GM12891 (cell line): ENCODE measurements at places on chromosomes 2 and 18.

GRCh38 chr2:159106109-159106508 is 137.7 kb downstream of the TANC1 start:
- no peak for DNase-seq

- DNase-seq = no peak
Observed at GRCh38 chr2:66888791-66889631, 454.1 kb downstream of the MEIS1 start.

DNA sequence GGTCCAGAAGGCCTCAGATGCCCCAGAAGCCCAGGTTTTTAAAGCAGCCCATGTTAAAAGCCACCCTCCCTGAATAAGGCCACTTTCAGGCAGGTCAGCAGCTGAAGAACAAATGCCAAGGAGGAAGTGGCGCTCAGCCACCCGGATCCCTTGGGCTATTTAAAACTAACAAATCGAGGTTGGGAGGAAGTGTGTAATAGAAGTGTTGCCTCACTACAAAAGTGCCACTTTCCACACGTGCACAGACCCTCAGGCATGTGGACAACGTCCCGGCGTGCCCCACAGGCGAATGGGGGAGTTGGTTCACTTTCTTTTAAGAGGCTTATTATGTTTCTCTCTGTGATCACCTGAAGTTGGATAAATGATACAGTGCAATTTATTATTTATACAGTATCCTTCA is 173.8 kb upstream of the SALL3 start:
- DNase-seq = no peak

DNA sequence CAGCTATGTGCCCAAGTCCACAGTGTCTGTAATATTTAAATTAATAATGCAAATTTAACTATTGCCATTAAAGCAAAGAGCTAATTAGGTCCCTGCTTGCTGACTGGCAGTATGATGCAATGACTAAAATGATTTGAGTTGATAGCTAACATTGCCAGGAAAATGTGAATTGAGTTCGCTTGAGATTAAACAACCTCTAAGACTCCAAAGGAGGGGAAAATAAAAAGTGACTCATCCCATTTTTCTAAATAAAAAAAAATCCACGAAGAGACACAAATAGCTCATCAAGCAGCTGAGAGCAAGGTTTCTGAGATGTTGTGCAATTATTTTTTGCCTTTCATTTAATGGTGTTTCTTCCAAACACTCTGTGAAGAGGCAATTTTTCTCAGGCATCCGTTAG is 413.0 kb downstream of the MTX2 start:
- DNase-seq = no peak

DNA sequence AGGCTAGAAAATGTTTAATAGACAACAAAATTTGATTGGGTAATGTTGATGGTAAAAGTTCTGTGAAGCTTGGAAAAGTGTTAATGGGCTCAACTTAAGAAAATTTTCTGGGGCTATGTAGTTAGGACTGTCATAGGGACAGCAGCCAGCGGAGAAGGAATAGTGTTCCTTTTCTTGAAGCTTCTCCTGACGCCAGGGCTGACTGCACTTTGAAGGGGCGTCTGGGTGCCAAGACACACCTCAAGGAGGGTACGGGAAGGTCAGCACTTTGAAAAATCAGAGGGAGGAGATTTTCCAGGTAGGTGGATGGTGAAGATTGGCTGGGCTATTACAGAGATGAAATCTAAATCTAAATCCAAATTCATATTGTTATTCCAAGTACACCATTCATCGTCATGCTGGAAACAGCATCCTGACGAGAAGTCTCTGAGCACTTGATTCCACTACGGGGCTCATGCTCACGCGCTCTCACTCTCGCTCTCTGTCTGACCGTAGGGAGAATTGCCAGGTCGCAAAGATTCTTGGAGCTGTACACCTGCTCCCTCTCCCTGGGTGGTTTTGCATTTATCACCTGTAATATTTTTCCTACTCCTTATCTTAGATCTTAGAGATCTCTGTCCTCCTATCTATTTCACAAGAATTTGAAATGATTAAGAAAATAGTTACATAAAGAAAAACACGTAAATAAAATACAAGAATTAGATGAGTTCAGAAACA is 91.0 kb downstream of the ITGB1BP1 start:
- no peak for DNase-seq

DNA sequence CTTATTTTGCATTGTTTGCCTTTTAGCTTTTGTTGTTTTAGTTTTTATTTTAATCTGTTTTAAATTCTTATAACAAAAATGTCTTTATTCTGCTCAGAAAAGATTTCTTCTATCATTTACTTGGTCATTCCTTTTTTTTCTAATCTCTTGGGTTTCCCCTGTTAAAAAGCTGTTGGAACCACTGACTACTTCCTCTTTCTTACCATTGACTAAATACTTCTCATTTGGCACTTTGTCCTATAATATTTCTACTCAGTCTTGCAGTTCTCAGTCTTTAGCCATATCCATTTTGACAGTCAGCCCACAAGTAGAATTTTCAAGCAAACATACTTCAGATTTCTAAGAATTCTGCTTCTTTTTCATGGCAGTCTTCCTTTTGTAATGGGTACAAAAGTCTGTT is 567.2 kb downstream of the SATB2 start:
- no peak for DNase-seq

DNA sequence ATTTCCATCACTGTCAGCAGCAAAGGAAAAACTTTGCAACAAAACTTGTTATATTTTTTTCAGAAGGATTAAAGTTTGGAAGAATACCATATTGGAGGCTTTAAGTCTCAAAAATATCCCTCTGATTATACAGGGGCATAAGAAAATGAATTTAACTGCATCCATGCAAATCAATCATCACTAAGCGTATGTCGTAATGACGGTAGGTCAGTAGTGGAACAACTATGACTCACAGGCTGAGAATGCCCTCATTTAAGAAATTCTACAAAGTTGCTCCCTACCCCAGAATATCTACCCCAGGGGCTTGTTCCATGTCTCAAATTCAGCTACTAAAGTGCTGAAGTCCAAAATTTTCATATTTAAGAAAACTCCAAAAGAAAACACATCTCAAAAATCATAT is 12.5 kb upstream of the NAB1 start:
- DNase-seq = no peak

DNA sequence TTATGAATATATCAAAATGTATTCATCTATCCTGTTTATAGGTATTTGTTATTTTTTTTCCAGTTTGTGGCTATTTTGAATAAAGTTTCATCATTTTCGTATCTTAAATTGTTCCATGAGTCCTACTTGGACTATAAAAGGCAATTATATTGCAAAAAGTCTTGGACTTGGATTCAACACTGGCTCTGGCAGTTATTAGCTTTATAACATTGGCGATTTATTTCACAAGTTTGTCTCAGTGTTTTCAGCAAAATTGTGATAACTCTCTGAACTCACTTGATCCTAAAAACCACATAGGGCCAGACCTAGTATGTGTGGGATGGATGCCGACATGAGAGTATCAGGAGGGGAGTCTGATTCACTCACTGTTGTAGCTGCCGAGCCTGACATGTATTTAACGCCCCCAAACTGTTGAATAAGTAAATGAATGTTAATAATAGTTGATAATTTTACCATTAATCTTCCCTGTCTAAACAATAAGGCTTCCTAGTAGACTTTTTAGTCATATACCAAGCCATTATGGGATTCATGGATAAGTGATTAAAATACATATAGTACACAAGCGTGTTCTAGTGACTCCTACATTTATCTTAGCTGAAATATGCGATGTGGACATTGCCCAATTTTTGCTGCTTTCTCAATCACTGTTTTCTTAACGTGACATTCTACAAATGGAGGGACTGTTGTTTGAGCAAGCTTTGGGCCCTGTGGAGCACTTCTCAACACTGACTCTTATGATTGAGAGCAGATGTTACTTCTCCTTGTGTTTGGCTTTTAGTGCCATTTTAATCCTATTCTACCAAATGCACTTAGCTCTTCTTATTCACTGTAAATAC is 907.6 kb downstream of the EPHA4 start:
- DNase-seq = no peak

- DNase-seq = no peak
Observed at GRCh38 chr2:127185705-127186104, 34.4 kb downstream of the CYP27C1 start.

DNA sequence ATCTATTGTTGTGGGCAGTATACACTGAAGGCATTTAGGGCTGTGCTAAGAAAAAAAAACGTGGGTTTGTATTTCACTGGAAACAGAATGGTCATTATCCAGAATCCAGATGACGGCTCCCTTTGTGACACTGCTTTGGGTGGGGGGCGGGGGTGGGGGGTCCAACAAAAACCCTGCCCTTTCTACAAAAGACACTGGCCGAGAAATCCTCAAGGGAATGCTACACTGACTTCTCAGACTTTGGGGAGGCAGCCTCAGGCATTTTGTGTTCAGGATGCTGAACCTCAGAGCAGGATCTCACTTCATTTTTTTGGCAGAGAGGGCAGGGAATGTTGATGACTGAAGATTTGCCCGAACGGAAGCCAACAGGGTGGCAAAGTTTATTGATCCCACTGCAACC is 417.1 kb downstream of the HRH4 start:
- no peak for DNase-seq

DNA sequence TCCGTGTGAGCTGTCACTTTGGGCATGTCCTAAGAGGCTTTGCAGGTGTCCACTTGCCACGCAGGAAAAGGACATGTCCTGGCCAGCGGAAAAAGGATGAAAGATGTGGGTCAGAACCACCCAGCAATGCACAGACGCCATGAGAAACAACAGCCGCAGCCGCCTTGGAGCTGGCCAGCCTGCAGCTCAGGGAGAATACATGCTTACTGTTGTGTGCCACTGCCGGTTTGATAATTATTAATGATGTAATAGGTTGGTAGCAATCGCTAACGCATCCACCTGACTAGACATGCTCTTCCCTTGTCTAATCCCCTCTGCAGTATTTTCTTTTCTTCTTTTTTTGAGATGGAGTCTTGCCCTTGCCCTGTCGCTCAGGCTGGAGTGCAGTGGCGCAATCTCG is 221.7 kb downstream of the HAUS1 start:
- no peak for DNase-seq

DNA sequence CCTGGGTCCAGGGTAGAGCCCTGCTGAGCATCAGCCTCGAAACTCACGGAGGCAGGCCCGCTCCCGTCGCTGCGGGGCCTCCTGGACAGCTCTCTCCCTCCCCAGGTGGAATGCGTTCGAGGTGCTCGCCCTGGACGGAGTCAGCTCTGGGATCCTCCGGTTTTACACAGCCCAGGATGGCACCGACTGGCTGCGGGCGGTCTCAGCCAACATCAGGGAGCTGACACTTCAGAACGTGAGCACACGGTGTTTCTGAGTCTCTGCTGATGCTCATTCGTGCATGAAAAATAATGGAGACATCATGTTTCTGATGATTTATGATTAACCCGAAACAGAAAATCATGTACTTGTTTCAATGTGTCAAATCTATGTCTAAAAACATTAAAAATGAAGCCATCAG is 175.5 kb upstream of the TPO start:
- no peak for DNase-seq

GRCh38 chr2:189614585-189614984 is 34.0 kb upstream of the SLC40A1 start:
- DNase-seq = no peak

GRCh38 chr2:80392441-80392840 is 87.9 kb upstream of the LRRTM1 start:
- no peak for DNase-seq

DNA sequence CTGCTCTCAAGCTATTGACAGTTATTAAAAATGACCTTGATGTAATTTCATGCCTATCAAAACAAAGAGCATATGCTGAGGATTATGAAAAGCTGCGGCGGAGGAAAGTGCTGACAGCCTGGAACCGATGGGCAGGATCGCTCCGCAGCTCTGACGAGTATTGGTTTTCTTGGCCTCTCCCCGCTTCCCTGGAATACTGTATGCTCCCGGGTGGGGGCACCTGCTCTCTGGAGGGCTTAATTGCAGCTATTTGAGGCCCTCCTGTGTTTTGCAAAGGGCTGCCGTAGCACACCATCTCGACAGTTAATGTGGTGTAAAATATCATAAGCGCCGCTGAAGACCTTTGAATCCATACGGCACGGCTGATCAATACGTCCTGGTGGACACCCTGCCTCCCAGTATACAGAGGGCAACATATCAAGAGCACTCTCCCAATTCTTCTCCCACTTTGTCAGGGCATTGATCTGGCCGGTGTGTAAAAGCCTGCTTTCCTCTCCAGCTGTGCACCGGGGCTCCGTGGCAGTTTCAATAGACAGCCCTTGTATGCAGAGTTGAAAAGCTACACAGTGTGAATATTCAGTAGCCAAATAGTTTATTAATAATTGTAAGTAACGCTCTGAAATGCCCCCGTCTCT is 662.4 kb downstream of the GALR1 start:
- DNase-seq = no peak

GRCh38 chr2:67500541-67500940 is 103.4 kb downstream of the ETAA1 start:
- DNase-seq = no peak

DNA sequence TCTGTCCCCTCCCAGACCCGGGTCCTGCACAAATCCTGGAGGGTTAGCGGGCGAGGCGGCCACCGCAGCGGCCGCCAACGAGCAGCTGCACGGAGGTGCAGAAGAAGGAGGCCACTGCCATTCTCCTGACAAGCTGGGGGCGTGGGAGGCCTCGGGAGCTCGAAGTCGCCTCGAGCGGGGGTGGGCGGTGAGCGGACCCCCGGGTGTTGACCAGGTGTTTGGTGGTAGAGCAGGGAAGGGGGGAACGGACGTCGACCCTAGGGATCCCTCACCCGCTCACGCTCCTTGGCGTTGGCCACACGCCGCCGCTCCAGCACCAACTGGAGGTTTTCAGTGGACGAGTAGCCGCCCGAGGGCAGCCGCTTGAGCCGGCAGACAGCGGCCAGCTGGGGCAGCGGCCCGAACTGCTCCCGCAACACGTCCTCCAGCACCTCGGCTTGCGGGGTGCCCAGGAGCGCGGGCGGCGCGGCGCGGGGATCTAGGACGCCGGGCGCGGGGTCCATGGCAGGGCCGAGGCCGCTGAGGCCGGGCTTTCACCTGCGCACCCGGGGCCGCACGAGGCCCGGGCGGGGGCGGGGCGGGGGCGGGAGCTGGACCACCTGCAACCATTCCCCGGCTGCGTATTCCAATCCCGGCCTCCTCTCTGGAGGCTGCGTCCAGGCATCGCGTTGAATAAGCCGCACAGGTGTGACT is at the start of gene FIGLA:
FIGLA (minus strand) TSS at position 508 of the 693 bp plus-strand sequence; CDS start at position 503, 5 bp downstream.
- DNase-seq = no peak

DNA sequence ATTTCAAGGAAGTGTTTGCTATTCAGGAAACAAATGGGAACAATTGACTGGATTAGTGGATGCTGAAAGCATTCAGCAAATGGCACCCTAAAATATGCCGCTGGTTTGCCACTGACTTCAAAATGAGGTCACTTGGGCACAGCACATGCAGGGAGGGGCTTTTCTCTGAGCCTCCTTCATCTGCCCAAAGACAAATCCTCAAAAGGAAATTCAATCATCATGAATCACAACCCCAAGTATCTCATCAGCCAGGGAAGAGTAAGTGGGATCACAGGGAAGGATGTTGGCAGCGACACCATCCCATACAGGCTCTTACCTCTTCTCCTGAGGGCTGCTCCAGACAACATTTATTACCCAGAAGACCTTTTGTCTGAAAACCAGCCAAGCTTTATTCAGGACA is 14.4 kb upstream of the SP140L start:
- DNase-seq = no peak

- no peak for DNase-seq
Observed at GRCh38 chr2:65880436-65880835, 448.0 kb upstream of the SPRED2 start.

- DNase-seq = no peak
Observed at GRCh38 chr2:130251873-130252620, 53.8 kb upstream of the TUBA3E start.

- no peak for DNase-seq
Observed at GRCh38 chr2:50535971-50536759, 495.8 kb downstream of the NRXN1 start.

GRCh38 chr2:30366199-30366691 is 80.8 kb upstream of the LCLAT1 start:
- DNase-seq = no peak
